Stimulated activated CD4-positive, alpha-beta T cell treated with anti-CD3 and anti-CD28 coated beads, Interleukin-1b, Interleukin-23, amount 100 ng/mL, for 48 hours (primary cell): ENCODE measurements at places on chromosomes 12 and 14.

DNA sequence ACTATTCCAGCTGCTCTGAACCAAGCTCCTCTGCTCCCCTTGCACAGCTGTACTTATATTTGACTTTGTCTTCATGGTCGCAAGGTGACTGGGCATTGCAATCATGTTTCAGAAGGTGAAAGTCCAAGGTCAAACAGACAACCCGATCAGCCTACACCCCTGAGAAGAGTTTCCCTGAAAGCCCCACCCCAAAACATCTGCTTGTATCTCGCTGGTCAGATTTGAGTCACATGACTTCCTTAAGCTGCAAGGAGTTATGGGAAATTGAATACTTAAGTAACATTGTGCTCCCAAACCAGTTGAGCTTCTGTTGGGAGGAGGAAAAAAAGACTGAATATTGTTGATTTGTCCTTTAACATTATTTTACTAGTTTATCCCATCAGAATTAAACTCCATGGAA lies 83.4 kb upstream of the FZD10 start:
- DNase-seq = no peak

DNA sequence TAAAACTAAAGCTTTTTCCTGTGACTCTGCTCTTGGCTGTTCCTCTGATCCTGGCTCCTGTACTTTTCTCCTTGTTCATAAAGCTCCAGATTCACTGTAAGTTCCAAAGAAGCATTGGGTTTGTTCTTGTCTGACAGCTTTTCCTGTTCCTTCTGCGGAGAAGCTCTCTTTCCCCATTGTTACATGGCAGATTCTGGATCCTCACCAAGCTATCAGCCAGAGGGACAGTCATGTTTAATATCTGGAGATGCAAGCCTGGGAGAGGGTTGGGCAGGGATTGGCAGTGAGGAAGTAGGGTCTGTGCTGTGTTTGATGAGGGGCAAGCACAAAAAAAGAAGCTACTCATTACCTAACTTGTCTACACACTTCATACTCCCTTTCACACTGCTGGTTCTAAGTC lies 107.9 kb downstream of the AKAP6 start:
- DNase-seq = no peak

DNA sequence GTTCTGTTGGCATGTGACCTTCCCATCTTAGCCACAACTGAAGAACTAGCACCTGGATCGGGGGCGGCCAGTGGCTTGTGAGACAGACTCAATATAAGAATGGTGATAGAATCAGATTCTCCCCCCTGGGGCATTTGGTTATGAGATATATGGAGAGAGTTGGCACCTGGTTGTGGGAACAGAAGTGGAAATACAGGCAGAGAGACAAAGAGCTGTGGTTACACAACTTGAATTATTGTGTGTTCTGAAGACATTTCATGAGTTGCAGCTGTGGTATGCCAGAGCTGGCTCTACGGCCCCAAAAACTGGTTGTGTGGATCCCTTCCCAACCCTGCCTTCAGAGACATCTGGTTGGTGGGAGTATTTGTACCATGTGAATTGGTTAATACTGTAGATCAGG lies 2.9 kb upstream of the MSRB3 start:
- no peak for DNase-seq

GRCh38 chr12:28349196-28349595 lies 158.9 kb downstream of the CCDC91 start:
- no peak for DNase-seq

DNA sequence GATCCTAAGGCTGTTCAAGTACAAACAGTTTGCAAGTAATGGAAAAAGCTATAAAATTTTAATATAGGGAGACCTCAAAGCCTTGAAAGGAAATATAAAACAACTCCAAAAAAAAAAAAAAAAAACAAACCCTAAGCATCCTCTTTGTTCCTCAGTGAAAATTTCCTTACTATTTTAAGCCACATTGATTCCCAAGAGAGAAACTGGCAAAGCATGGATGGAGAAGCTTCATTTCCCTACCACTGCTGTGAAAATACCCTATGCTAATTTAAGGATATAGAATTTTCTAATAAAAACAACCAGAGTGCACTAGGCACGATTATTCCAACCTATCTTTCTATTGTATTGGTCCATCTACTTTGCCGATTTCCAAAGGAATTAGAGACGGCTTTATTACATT lies 283.1 kb downstream of the CACNA1C start:
- DNase-seq = no peak

GRCh38 chr12:110776410-110776809 lies 33.7 kb upstream of the PPP1CC start:
- peak; percentile 82 for DNase-seq

GRCh38 chr12:46904406-46905238 lies 78.8 kb upstream of the SLC38A4 start:
- no peak for DNase-seq

DNA sequence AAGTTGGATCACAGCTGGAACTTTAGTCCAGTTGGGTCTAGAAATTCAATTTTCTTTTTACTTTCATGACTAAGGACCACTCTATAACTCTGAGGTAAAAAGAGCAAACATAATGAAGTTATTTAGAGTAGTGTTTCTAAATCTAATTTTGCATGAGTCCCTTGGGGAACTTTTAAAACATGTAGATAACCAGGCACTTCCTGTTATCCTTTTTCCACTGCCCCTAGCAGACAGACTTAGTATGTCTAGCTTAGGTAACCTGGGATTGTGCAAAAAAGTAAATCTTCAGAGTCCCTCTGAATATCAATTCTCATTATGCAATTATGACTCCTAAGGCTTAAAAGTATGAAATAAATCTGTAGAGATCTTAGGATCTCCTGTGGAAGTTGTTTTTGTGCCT lies 371.2 kb downstream of the DIO2 start:
- DNase-seq = no peak

DNA sequence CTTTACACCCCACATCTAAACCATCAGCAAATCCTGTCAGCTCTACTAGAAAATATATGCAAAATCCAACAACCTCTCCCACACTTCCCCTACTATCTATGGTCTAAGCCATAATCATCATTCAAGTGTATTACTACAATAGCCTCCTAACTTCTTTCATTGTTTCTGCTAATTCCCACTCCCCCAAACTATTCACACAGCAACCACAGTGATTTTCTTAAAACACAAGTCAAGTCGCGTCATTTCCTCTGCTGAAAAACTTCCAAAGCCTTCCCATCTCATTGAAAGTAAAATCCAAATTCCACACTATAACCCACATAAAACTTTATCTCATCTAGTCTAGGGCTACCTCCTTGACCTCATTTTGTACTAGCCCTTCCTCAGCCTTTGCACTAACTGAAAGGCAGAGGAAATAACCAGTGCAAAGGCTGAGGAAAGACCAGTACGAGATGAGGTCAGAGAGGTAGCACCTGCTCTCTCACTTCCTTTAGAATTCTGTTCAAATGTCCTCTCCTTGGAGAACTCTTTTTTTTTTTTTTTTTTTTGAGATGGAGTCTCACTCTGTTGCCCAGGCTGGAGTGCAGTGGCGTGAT lies 65.5 kb upstream of the MDM1 start:
- no peak for DNase-seq

DNA sequence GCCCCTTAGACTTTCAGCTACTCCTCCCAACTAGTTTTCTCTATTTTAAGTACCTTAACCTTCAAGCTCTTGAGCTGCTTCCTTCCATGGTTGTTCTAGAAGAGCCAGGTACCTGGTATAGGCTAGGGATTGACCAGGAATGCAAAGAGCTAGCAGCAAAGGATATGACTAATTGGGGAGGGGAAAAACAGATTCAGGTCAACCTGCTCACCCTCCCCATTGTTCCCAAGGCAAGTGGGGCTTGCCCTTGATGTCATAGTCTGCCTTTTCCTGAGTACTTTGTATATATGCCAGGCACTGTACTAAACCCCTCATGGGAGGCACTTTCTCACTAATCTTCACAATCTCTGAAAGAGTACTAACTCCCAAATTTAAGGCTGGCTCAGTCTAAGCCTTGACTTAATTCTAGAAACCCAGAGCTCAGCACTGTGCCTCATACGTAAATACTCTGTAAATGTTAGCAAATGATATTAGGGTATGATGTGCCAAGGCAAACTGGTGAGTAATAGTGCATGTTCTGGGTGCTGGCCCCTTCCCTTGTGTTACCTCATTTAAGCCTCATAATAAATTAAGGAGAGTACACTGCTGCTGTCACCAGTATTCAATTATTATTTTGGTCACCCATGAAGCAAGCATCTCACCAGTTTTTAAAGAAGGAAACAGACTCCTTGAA lies 42.2 kb downstream of the SUDS3 start:
- no peak for DNase-seq

DNA sequence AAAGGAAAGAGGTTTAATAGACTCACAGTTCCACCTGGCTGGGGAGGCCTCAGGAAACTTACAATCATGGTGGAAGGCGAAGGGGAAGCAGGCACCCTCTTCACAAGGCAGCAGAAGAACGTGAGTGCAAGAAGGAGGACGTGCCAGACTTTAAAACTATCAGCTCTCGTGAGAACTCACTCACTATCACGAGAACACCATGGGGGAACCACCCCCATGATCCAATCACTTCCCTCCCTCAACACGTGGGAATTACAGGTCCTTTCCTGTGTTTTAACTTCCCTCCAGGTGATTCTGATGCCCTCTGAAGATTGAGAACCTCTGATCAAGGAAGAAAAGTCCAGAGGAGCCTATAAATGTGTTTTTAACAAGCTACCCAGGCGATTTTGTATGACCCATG lies 358.7 kb downstream of the MED13L start:
- DNase-seq = no peak

- no peak for DNase-seq
Observed at GRCh38 chr12:13336216-13336615, 139.7 kb downstream of the EMP1 start.

DNA sequence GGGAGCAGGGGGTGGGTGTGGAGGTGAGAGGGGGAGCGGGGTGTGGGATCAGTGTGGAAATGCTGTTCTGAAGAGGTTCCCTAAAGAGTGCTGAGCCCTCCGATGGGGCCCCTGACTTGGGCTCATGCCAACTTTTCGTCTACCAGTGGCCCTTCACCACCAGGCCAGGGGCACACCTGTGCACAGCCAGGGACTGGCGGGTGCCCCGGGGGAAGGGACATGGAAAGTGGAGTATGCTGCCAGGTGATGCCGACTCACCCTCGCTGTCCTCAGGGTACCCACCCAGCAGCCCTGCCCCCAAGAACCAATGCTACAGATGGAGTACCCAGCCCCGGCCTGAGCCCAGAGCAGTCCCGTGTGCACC lies 26.2 kb downstream of the AMN start:
- DNase-seq = no peak

GRCh38 chr12:111673503-111673902 lies 12.3 kb downstream of the BRAP start:
- DNase-seq = no peak

DNA sequence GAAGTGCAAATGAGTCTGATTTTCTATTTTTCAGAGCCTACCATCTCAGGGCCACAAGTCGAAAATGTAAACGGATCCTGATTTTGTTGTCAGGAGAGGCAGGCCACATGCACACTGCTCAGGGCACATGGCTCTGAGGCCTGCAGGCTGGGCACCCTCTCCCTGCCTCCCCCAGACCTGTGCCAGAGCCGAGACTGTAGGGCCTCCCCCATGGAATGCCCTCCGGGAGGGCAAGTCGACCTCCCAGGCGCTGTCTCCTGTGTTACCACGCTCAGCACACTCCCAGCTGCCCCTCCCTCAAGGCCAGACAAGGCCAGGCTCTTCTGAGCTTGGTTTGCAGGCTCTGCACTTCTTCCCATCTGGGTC lies 121.7 kb downstream of the CRACR2A start:
- DNase-seq = no peak

GRCh38 chr12:71972441-71973074 lies 33.9 kb downstream of the TPH2 start:
- no peak for DNase-seq

GRCh38 chr12:42299392-42300308 lies 26.2 kb downstream of the ZCRB1 start:
- peak; percentile 74 for DNase-seq

- DNase-seq = no peak
Observed at GRCh38 chr12:100868487-100868886, 73.9 kb downstream of the ANO4 start.
